ENCODE measurements at places on chromosomes 7 and 10.

GRCh38 chr10:106384496-106384895 lies 780.0 kb downstream of the SORCS1 start:
- DNase-seq, result no peak

DNA sequence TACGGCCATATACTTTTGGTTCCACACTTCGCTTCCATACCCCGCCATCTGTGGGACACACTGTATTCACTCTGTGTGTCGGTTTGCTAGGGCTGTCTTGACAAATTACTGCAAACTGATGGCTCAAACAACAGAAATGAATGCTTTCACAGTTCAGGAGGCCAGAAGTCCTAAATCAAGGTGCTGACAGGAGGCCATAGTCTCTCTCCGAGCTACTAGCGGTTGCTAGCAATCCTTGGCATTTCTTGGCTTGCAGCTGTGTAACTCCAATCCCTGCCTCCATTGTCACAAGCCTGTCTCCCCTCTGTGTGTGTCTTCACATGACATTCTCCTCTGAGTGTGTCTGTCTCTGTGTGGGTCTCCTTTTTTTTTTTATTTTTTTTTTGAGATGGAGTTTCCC lies 28.9 kb upstream of the BMPR1A start:
- DNase-seq, result no peak

DNA sequence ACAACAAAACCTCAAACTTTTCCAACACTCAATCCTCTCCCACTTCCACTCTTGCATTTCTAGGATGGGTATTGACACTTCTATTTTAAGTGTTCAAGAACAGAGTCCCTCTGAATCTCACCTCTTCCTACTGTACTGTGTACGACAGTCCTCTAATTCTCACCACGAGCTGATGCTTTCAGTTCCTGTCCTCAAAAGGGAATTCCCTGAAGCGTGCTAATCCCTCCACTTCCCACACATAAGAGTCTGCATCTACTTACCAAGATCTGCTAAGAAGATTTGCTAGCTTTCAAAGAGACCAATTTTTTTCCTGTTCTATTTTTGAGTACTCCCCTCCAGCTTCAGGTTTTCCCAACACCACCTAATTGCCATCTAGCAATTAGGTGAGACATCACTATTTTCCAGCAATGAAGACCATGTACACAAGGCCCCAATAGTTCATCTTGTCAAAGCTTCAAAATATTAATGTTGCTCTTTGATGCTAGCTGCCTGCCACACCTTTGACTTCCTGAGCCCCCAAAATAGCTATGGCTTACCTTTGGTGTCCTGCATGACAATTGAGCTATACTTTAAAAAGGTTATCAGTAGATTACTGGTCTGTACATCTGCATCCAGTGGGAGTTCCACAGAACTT lies 54.4 kb downstream of the ARMH3 start:
- no peak for DNase-seq

- no peak for DNase-seq
Measured at GRCh38 chr10:10587744-10588393, 429.8 kb upstream of the CELF2 start.

GRCh38 chr7:35498416-35498815 lies 196.5 kb downstream of the HERPUD2 start:
- DNase-seq, result no peak

DNA sequence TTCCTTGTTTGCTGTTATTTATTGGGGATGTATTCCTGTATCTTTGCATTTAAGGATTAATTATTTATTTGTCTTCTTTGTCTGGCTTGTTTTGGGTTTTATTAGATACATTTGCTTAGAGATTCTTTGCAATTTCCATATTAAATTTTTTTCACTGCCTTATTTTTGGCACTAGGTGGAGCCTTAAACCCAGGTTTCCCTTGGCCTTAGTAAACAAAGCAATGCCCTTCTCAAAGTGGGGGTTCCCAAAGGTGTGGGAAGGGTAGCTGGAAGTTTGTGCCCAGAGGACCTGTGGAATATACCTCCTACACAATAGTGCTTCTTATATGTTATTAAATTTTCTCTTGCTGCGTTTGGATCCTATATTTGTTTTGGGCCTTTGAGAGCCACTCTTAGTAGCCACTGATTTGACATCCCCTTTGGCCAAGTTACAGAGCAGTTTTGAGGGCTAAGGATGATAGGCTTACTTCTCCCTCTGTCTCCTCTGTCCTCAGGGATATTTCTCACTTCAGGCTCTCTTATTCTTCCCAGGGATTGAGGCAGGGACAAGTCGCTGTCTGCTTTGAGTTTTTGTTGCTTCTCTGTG lies 162.3 kb downstream of the ITGB1 start:
- DNase-seq, result peak; percentile 45

DNA sequence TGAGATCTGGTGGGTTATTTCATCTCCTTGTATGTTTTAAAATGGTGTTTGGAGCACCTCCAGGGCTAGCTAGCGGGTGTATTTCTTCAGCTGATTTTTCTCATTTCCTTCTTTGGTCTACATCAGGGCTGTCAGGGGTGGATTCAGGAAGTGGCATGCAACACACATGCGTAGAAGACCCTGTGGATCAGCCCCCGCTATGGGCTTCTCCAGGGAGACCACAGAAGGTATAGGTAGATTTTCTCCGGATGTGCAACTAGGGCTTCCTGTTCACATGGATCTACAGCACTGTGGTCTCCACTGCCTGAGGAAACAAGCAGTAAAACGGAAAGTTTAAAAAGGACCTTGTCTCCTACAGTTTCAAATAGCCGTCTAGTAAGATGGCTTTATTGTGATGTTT lies 10.4 kb downstream of the NUB1 start:
- DNase-seq, result no peak

GRCh38 chr10:131549116-131549515 lies 237.6 kb upstream of the TCERG1L start:
- DNase-seq, result no peak

- peak; percentile 63 for DNase-seq
Measured at GRCh38 chr7:86469680-86470295, 173.9 kb upstream of the GRM3 start.

DNA sequence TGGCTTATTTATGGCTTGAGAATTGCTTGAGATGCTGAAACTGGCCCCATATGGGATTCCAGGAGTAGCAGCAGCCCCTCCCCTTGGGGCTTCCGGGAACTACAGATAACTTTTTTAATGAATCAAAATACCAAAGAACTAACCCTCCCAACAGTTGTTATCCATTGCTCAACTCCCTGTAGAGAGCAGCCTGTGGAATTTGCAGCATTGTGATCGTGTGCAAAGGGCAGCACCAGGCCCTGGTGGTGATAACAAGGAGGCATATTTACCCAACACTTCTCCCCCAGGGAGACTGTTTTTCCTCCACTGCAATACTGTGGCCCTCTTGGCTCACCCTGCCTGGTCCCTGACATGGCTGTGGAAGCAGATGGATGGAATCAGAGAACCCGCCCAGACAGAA lies 196.2 kb downstream of the PLXNA4 start:
- no peak for DNase-seq

- DNase-seq, result no peak
Measured at GRCh38 chr7:42606193-42606905, 305.5 kb downstream of the C7orf25 start.

- peak; percentile 50 for DNase-seq
Measured at GRCh38 chr7:17769918-17770317, 170.4 kb downstream of the SNX13 start.

DNA sequence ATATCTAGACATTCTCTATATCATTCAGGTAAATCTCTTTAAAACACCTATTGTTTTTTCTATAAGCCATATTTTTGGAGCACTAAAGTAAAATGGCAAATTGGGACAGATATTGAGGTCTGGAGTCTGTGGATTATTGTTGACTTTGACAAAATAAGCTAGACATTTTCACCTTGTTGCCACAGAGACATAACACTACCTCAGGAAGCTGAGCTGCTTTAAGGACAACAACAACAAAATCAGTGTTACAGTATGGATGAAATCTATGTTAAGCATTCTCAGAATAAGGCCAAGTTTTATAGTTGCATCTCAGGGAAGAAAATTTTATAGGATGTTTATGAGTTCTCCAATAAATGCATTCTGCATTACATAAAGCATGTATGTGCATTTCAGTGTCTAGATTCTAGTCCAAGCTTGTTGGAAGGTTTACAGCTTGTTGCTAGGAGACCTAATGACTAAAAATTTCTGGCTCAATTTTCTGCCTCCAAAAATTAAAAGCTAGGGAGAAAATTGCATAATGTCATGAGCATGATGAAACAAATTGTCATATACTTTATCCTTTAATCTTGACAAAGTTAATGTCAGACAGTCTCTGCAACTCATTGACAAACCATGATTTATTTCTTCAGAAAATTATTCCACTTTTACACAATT lies 18.3 kb downstream of the LIPM start:
- DNase-seq, result no peak

GRCh38 chr10:5743736-5744135 lies 59.1 kb downstream of the TASOR2 start:
- DNase-seq, result no peak

DNA sequence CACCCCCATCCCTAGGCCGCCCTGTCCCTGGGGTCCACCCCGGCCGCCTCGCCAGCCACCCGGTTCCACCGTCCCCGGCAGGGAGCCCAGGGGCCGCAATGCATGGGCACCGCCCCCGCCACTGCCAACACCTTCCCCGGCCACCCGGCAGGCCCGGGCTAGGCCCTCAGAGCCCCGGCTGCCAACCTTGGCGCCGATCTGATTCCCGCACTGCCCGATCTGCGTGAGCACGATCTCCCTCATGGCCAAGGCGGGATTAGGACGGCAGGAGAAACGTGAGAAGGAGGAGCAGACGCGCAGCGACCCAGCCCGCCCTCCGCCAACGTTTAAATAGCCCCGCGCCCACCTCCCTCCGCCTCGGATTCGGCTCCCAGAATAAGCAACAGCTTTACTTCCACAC lies at the start of gene TUBB8:
TSS of gene TUBB8 (minus strand) at position 301 of the 400 bp plus-strand sequence. CDS start at position 243, 58 bp downstream.
- no peak for DNase-seq

DNA sequence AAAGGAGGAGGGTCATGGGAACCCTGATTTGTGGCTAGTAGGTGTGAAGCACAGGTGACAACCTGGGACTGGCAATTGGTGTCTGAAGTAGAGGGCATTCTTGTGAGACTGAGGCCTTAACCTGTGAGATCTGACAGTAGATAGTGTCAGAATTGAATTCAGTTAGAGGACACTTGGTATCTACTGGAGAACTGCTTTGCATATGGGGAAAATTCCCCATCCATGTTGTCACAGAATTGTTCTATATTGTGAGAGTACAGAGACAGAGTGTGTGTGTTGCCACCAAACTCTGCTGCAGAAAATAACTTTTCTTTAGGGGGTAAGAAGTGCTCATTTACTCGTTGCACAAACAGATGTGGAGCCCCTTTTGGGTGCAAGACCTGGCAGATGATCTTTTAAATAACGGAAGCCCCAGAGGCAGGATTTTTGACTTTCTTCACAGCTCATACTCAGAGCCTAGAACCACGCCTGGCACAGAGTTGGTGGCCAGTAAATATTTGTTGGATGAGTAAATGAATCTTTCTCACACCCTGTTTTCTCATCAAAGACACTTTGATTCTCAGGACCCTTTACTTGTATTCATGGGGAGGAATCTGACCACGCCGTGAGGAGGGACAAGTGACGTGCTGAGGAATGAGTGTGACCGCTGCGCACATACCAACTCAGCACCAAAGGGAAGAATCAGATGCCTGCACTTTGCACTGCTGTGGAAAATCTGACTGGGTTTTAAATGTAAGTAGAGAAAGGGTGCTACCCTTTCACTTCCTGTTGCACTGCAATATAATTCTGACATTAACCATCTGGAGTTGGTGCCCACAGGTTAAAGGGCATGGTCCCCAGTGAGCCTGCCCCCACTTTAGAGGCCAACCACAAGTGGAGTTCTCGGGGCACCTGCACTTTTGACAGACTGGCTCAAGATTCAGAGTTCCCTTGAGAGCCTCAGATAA lies 39.2 kb upstream of the SDHAF3 start:
- no peak for DNase-seq

- DNase-seq, result no peak
Measured at GRCh38 chr7:158001003-158001402, 586.6 kb downstream of the PTPRN2 start.

DNA sequence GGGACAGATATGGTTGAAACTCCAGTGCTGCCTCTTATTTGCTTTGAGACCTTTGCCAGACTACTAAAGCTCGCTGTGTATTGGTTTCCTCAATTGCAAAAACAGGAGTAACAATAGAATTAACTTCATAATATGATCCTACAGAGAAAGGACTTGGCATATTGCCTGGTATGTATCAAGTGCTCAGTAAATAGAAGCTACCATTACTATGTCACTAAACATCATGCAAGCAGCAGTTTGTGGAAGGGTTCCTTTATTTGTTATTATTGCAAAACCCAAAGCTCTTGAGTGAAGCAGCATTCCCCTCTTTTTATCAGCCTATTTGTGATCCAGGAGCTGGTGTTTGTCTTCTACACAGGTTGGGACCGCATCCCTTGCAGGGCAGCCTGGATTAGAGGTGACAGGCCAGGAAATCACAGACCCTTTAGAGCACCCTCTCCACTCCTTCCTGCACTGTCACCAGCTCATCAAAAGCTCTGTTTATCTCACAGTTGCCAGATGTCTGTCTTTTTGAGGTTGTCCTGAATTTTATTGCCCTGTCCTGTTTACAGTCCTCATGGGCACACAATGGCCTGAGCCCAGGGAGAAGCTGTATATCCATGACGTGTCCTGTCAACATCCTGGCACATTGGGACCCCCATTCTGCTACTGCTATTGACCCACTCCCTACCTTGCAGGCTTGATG lies 121.5 kb downstream of the SNX10 start:
- DNase-seq, result no peak

- DNase-seq, result no peak
Measured at GRCh38 chr10:111986079-111986478, 197.5 kb downstream of the GPAM start.

DNA sequence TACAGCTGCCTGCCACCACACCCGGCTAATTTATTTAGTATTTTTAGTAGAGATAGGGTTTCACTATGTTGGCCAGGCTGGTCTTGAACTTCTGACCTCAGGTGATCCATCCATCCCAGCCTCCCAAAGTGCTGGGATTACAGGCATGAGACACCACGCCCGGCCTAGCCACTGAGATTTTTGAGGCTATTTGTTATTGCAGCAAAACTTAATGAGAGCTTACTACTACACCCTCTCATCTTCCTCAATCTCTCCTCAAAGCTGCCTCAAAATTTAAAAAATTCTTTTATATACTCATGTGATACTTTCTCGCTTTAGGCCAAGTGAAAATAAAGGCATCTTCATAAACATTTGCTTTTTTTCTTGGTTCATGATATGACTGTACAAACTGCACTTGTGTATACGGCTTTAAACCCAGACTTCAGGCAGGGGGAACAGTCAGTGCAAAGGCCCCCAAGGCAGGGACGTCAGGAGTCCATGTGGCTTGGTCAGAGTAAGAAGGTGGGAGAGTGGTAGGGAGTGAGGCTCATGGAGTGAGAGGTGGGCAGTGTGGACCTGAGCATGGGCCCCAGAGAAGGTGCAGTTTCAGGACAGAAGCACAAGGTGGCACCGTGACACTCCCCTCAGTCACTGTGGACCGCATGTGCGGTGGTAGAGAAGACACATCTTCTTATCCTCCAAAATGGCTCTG lies 55.5 kb downstream of the SYPL1 start:
- peak; percentile 30 for DNase-seq

DNA sequence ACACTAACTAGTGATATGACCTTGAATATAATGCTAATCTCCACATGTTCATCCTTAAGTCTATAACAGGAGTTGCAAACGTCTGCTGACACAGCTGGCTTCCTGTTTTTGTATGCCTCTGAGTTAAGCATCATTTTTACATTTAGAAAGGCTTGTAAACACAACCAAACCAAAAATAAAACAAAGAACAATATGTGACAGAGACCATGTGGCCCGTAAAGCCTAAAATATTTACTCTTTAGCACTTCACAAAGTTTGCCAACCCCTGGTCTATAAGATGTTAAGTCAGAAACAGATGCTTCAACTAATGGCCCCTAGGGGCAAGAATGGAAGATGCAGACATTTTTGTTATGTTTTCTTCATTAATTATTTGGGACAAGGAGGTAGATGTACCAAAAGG lies 109.3 kb downstream of the CPEB3 start:
- DNase-seq, result no peak

GRCh38 chr10:79250259-79250658 lies 97.0 kb upstream of the PPIF start:
- DNase-seq, result no peak

All from RCC 7860 (cell line).